Camera-type eye (tissue), 1 donor: ENCODE measurements at places on chromosomes 7 and 10. TPM values are rescaled to one million over a fixed set of nuclear protein-coding genes. Genes with fewer than 3 reads are reported as not detected.

Gene CPVL
- 7.9 TPM for total RNA-seq

Gene RAPGEF5
- total RNA-seq, result 90.2 TPM

Gene TAF6
- total RNA-seq, result 70.6 TPM

Gene CLCN1
- 0.22 TPM for total RNA-seq

Gene SPDYE2B
- not detected for total RNA-seq

Gene HABP2
- not detected for total RNA-seq

Gene SORBS1
- total RNA-seq, result 72.9 TPM

Gene CCDC136
- total RNA-seq, result 60.3 TPM

Gene SPDYE16
- total RNA-seq, result 1.2 TPM

Gene CALML5
- total RNA-seq, result 3.3 TPM

Gene CDHR1
- total RNA-seq, result 150 TPM

Gene CYP2C8
- total RNA-seq, result 2.6 TPM

Gene TMEM196
- 9.7 TPM for total RNA-seq

Gene ADIRF
- 10.1 TPM for total RNA-seq

Gene SPDYE1
- total RNA-seq, result not detected

Gene MRLN
- 23.1 TPM for total RNA-seq

Gene DPP6
- 12.1 TPM for total RNA-seq

Gene CPA4
- total RNA-seq, result 3.6 TPM

Gene ADCYAP1R1
- total RNA-seq, result 8.5 TPM

Gene CALHM3
- not detected for total RNA-seq

Gene MOGAT3
- not detected for total RNA-seq

Gene SLC16A12
- 4.4 TPM for total RNA-seq

Gene NEURL1
- 16.8 TPM for total RNA-seq

Gene ANXA11
- 44.0 TPM for total RNA-seq

Gene KLLN
- 0.55 TPM for total RNA-seq

Gene WEE2
- 0.27 TPM for total RNA-seq

Gene COL1A2
- 6,947 TPM for total RNA-seq

Gene CALCR
- 0.38 TPM for total RNA-seq

Gene TAS2R41
- total RNA-seq, result not detected

Gene SLIT1
- total RNA-seq, result 8.2 TPM

Gene EN2
- 0.11 TPM for total RNA-seq

Gene ZNF488
- total RNA-seq, result 7.5 TPM

Gene SPDYE8
- not detected for total RNA-seq

Gene GIMAP5
- total RNA-seq, result 14.8 TPM

Gene DNAH11
- total RNA-seq, result 2.7 TPM
